ENCODE measurements at places on chromosomes 13 and 19.
A peak's percentile ranks its signal among the peaks of the same experiment; 100 is the strongest.

GRCh38 chr19:28961772-28962500 lies 251.0 kb downstream of the UQCRFS1 start:
- DNase-seq, result no peak

- no peak for DNase-seq
These were observed 30.5 kb downstream of the MTRF1 start for GRCh38 chr13:41232578-41233480.

- DNase-seq, result no peak
These were observed 44.5 kb downstream of the SCEL start for GRCh38 chr13:77579959-77580358.

DNA sequence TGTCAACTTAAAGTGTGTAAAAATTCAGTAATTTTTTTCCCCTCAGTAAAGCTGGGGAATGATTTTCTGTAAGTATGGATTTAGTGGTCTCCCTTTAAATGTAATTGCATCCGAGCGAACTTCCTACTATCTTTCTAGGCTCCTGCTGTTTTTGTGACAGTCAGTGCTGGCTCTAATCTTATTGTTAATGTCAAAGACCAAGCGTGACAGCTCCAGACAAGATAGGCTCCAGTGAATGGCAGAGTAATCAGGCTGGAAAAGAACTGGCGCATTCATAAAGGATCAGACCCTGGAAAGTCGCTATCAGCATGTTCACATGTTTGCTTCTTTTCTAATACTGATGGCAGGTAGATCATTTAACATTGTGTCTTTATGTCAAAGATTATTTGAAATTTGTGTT lies 908.0 kb upstream of the ATXN8OS start:
- DNase-seq, result no peak

GRCh38 chr13:96834626-96835025 lies 159.7 kb downstream of the OXGR1 start:
- DNase-seq, result no peak

DNA sequence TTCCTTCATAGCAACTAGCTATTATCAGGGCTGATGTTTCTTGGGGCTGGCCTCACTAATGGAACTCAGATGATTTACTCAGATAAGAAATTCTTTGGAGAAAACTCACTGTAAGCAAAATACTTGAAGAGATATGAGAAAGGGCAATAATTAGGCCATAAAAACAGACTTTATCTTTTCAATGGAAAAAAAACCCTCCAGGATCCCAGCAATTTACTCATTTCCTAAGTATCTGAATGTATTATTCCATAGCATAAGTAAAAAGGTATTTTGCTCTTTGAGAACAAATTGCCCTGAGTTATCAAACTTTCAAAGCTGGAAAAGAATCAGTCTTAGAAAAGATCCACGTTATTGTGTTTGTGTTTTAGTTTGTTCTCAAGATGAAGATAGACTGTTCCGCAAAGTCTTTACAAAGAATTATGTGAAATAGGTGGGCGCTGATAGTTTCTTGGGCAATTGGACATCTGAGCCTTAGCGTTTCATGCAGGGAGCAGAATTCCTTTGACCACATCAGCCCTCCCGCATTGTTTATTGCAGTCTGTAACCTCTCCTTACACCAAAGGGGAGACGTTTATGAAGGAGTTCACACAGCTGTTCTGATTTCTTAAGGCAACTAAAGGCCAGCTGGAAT lies 29.1 kb upstream of the CSNK1A1L start:
- DNase-seq, result no peak

DNA sequence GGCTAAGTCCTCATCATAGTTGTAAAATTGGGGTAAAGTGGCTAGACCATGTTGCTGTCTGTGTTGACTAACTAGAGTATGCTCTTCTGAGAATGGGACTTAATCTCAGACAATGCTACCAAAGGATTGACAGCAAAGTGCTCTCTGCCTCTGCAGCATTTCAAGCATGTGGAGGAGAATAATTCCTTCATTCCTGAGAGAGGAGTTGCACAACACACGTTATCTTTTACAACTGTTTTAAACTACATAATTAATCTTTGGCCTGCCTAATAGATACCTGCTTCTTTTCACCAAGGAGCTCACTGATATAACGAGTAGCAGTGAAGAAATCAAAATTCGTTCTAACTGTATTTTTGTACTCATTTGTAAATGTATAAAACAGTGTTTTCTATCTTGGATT lies 2172.2 kb downstream of the PCDH9 start:
- DNase-seq, result no peak

- no peak for DNase-seq
These were observed 292.6 kb downstream of the TDRD3 start for GRCh38 chr13:60689571-60689970.

- DNase-seq, result peak; percentile 51
These were observed 11.5 kb downstream of the CFD start for GRCh38 chr19:870963-871401.

- no peak for DNase-seq
These were observed 13.5 kb downstream of the PPP1R13L start for GRCh38 chr19:45391346-45391745.

GRCh38 chr19:38654628-38655055 lies 7.2 kb downstream of the ACTN4 start:
- no peak for DNase-seq
